ENCODE measurements at places on chromosomes 7 and 10. TPM values are rescaled to one million over a fixed set of nuclear protein-coding genes. Genes with fewer than 3 reads are reported as not detected.

Gene CTTNBP2
- total RNA-seq, result not detected

Gene OR6B1
- total RNA-seq, result not detected

Gene DNAAF5
- total RNA-seq, result 4.9 TPM

Gene HTR5A
- total RNA-seq, result not detected

All from CD8-positive, alpha-beta T cell (primary cell).